ENCODE measurements at places on chromosomes 12 and 14.
A peak's percentile ranks its signal among the peaks of the same experiment; 100 is the strongest.

DNA sequence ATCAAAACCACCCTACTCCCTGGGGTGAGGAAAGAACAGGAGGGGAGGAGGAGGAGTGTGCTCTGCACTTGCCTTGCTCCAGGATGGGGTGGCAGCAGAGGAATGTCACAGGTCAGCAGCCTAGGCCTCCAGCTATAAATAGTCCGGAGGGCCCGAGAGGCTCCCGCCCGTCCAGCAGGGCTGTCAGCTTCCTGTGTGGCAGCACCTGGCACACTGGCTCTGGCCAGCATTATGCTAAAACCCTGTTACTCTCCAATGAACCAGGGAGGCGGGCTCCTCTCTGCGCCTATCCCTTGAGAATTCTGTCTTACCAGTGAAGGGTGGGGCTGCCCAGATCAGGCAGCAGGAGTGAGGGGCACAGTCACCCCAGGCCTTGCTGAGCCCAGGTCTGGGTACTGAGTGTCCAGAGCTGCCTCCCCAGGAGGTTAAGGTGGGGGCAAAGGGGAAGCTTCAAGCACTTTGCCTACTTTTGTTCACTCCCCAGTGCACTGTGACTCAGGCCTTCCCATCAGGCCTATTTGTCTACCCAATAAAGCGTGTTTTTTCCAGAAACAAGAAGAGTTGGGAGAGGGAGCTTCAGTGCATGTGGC lies 1.2 kb upstream of the COX14 start:
- DNase-seq = no peak

DNA sequence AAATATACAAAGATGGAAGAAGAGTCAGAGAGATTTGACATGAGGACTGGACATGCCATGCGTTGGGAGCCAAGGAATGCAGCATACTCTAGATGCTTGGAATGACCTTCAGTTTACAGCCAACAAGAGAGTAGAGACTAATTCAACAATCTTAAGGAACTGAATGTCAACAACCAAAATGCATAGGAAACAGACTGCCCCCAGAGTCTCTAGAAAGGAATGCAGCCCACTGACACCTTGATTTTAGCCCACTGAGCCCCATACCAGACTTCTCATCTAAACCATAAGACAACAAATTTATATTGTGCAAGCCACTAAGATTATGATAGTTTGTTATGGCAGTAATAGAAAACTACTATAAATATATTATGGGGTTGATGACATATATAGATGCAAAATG lies 611.2 kb downstream of the RPS29 start:
- DNase-seq = no peak

- no peak for DNase-seq
Observed at GRCh38 chr12:79420146-79420618, 270.6 kb downstream of the PAWR start.

- peak; percentile 78 for DNase-seq
Observed at GRCh38 chr14:72599579-72600470, 294.1 kb downstream of the DPF3 start.

DNA sequence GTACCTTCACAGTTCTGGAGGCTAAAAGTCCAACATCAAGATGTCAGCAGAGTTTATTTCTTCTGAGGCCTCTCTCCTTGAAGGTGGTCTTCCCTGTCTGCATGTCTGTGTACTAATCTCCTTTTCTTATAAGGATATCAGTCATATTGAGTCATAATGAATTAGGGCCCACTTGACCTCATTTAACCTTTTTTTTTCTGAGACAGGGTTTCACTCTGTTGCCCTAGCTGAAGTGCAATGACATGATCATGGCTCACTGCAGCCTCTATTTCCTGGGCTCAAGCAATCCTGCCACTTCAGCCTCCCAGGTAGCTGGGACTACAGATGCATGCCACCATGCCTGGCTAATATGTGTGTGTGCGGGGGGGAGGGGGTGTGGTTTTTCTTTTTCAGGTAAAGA lies 41.7 kb downstream of the PPM1H start:
- no peak for DNase-seq
